Kasumi-1 (cell line): ENCODE measurements at places on chromosomes 2 and 18.

DNA sequence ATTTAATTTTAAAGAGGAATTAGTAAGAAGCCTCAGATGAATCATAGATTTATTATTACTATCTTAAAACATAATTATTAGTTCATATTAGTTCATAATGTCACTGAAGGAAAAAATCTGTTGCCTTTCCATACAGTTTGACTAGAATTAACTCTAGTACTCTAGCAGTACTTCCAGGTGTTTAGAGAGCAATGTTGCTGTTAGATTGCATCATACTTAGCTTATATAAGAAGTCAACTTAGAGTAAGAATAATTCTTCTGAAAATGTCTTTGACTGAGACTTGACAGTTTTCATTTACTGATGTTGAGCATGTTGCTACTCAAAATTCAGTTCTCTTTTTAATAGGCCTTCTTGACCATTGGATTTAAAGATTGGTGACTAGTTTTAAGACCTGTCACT, 4.7 kb downstream of the RAB3GAP1 start:
- DNase-seq: no peak

DNA sequence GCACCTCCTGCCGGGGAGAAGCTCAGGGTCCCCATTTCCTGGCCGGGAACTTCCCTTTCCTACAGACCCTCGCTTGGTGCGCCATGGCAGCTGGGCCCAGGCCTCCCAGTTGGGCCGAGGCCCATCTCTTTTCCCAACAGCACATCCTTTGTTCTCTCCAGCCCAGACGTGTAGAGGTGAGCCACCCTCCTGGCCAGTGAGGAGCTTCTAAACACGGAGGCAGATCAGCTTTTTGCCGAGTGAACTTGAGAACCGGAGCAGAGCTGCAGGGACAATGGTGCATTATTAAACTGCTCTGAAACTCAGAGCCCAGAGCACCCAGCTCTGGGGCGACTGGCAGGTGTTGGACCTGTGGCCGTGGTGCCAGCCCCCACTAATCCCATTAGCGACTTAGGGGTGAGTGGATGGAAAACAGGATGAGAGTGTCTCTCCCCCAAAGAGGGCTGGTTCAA, 25.4 kb downstream of the SH3BP4 start:
- DNase-seq: no peak

GRCh38 chr2:106257830-106258229, 63.7 kb upstream of the UXS1 start:
- no peak for DNase-seq

DNA sequence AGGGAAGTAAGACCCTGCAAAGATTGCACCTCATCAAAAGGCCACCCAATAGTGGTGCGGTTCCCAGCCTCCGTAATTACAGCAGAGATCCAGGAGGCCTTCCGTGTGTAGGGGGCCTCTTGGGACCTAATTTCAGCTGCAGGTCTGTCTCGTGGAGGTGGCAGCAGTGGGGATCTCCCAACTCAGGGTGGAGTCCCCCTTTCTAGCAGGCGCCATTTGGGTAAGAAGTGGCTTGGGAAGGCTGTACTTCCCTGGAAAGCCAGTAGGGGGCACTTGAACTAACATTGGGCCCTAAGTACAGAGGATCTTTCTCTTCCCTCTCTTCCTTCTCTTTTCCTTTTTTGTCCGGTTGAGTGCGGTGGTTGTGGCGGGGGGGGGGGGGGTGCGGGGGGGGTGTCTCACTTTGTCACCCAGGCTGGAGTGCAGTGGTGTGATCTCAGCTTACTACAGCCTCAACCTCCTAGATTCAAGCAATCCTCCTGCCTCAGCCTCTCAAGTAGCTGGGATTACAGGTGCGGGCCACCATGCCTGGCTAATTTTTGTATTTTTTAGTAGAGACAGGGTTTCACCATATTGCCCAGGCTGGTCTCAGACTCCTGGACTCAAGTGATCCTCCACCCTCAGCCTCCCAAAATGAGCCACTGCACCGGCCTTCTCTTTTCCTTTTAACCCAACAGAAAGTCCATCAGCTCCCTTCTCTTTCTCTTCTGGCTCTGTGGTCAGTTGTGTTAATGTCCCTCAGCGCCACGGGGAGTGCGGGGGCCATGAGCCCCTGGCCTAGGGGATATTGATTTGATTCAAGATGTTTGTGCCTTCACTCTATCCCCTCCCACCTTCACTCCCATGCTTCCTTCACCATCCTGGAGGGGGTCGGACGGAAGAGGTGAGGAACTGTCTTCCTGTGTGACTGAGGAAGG, 32.0 kb downstream of the CENPO start:
- DNase-seq: peak; percentile 51

DNA sequence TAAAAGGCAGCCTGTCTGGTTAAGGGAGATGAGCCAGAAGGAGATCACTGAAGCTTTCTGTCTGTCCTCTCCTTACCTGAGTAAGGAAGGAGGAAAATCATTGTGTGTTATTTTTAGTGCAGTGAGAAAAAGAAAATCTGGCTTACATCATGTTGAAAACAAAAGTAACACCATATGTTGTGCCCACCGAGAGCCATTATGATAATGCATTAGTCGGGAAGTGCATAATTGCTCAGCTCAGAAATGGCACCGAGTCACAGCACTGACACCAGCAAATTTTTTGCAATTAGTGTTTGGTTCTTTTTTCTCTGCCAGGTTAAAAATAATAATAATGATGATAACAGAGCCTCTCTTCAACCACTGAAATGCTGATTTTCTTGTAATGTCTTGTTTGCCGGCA, 46.6 kb downstream of the HNMT start:
- DNase-seq: no peak

GRCh38 chr2:213057977-213058376, 93.4 kb downstream of the IKZF2 start:
- no peak for DNase-seq
